T-helper 1 cell (primary cell): ENCODE measurements at places on chromosomes 13 and 19.

DNA sequence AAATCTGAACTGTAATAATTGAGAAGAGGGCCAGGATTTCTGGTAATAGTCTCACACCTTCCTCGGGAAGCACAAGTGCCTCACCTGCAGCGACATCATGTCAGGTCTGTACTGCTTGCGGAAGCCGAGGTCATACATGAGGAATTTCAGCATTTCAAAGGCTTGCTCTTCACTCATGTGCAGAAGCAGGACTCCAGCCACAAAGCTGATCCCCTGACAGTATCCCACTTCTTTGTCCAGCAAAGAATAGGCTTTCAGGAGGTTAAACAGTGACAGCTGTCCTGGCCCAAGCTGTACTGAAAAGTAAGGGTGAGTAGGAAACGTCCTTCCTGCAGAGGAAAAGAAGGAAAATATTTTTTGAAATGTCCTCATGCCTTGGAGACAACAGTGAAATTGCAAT lies 182.7 kb downstream of the TBC1D4 start:
- no peak for DNase-seq

DNA sequence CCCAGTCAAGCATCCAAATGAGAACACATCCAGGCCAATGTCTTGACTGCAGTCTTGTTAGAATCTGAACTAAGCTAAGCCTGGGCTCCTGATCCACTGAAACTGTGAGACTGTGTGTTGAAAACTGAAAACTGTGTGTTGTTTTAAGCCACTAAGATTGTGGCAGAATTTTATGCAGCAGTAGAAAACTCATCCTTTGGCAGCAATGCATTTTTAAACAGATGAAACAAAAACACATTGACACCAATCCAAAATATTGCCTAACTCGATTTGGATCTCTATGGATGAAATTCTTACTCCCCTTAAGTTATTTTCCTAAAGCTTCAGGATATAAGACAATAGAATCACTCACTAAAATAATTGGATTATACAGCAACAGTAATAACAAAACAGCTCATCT lies 202.3 kb upstream of the KLF12 start:
- no peak for DNase-seq

GRCh38 chr19:45249261-45250033 lies 1.6 kb upstream of the MARK4 start:
- DNase-seq, result no peak

- no peak for DNase-seq
These were observed 911.7 kb upstream of the PCDH20 start for GRCh38 chr13:62327367-62327766.

DNA sequence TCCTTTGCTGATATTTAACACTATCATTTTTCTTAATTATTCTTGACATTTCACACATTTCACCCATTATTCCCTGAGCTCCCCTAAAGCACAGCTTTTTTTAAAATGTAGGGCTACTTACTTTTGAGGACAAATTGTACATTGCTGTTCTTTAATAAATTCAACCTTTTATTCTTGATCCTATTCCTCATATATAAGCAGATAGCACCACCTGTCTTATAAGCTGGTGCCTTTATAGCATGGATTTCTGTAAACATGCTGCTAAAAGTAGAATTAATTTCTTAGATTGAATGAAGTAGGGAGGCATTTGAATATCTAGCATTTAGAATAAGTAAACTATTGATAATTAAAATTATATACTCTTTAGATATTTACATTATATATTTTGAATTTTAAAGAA lies 603.4 kb upstream of the PCDH9 start:
- DNase-seq, result no peak

- no peak for DNase-seq
These were observed 25.0 kb upstream of the SMAD9 start for GRCh38 chr13:36945078-36945477.

- no peak for DNase-seq
These were observed 870.3 kb upstream of the MIR17HG start for GRCh38 chr13:90477216-90477615.

DNA sequence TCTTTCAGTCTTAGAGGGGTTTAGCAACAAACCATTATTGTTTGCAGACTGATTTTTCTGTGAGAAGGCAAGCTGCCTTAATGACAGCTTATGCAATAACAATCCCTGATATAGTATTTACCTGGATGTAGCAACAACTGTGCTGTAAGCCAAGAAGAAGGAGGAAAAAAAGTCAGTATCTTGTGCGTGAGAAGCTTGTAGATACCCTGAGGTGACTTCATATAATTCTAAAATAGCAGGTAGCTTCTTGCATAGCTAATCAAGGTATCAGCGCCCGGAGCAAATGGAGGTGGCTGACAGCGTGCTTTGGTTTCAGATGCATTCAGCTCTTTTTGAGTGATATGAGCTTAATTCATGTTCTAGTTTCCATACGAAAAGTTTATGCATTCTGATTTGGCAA lies 309.8 kb downstream of the KLF5 start:
- DNase-seq, result no peak

GRCh38 chr13:49584771-49585182 lies 581 bp downstream of the RCBTB1 start:
- DNase-seq, result no peak

GRCh38 chr19:16134510-16134909 lies 9.0 kb upstream of the HSH2D start:
- DNase-seq, result no peak

GRCh38 chr19:7533281-7533885 lies 2.1 kb upstream of the PNPLA6 start:
- no peak for DNase-seq

DNA sequence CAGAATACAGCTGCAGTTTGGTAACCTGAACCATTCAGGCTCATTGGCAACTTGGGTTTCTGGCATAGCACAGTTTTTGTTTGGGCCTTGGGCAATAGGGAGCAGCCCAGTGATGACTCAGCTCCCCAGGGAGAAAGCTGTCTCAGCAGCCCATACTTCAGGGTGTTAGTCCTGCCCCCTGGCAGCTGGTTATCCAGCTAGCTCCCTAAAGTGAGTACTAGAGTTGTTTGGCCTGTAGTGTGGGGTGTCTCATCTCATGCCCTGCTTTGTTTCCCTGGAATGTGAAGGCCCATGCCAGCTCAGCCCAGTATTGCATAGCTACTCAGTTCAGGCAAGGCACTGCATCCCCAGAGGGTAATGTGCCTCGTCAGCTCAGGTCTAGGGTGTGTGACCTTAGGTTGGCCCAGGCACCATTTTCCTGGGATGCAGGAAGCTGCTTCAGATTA lies 18.2 kb upstream of the ZNF543 start:
- no peak for DNase-seq
